H4 (cell line): ENCODE measurements at places on chromosomes 16 and 17.
A peak's percentile ranks its signal among the peaks of the same experiment; 100 is the strongest.

GRCh38 chr16:55778757-55779156 is 54.1 kb downstream of the CES1 start:
- DNase-seq = no peak

DNA sequence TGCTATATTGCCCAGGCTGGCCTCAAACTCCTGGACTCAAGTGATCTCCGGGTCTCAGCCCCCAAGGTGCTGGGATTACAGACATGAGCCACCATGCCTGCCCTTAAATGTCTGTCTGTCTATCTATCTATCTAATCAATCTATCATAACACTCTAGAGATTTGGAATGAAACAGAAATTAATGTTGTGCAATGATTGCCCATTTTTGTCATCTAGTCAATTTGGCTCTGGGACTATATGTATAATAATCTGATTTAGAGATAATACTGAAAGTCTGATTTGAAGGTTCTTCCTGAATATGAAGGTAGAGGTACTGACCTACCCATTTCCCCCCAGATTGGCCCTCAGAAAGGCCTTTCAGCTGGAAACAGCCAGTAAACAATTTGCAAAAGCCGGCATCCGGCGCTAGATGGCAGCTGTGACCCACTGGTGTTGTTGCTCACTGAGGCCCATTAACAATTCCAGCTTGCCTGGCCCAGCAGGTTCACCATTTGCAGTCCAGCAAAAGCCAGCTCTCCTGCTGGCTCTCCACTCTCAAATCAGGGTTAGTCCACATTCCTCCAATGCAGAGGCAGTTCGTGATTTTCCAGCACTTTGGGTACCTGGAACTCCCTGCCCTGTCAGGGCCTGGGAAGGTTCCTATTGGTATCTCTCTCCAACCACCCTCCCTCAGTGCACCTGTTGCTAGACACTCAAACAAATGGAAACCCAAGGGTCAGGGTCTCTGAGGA is 22.9 kb upstream of the C16orf87 start:
- peak; percentile 50 for DNase-seq

GRCh38 chr17:34370997-34371395 is 8.0 kb upstream of the CCL1 start:
- peak; percentile 49 for DNase-seq

DNA sequence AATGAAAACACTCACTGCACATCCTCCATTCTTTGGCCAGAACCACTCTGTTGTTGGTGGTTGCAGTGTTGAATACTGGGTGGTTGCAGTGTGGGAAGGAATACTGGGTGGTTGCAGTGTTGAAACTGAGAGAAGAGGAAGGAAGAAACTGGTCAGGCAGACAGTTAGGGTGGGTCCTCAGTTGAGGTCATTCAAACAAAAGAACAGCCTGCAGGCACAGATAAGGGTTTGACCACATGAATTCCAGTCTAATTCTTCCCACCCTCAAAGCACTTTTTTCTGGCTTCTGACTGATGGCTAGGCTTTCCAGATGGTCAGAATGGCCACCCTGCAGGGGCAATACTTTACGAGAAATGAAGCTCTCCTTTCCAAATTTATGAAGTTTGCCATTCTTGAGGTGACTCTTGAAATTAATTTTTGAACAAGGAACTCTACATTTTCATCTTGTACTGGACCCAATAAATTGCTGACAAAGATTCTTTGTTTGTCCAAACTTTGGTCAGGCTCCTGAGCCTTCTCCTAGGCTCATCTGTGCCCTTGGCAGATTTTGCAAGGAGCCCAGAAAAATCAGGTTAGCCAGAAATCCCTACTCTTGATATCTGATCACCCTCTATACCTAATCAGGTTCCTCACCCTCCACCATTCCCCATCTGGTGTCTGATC is 596.6 kb upstream of the CDH5 start:
- peak; percentile 16 for DNase-seq

GRCh38 chr17:61205401-61205800 is 194.2 kb upstream of the TBX2 start:
- no peak for DNase-seq

DNA sequence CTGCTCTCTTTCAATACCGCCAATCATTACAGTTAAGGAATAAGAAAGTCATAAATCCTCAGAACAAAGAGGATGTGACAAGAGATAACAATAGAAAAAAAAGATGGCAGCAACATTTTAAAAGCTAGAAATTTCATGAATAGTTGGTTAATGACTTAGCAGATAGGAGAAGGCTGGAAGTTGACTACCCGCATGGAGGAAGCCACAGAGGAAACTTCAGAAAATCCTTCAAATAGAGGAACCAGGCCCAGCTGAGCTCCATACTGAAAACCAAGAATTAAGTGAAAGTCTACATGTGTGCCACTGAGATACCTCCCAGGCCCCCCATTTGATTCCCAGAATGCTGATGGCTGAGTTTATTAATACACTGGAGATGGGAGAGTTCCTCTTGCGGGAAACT is 109.3 kb downstream of the GSG1L start:
- DNase-seq = no peak

DNA sequence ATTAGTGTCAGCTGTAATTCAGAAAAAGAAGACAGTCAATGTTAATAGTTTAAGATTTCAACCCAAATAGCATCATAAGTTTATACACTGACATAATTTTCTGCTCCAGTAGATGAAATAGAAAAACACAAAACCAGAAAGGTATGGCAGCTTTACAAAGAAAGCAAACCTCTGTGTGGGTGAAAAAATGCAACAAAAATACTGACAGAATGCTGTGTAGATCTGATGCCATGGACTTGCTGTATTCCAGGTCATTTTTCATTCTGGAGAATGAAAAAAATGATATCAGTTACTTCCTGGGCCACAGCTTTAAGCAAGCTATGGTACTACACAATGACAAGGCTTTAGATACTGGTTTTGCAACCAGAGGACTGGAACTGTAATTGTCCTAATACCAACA is 116.0 kb downstream of the MAP2K4 start:
- no peak for DNase-seq

DNA sequence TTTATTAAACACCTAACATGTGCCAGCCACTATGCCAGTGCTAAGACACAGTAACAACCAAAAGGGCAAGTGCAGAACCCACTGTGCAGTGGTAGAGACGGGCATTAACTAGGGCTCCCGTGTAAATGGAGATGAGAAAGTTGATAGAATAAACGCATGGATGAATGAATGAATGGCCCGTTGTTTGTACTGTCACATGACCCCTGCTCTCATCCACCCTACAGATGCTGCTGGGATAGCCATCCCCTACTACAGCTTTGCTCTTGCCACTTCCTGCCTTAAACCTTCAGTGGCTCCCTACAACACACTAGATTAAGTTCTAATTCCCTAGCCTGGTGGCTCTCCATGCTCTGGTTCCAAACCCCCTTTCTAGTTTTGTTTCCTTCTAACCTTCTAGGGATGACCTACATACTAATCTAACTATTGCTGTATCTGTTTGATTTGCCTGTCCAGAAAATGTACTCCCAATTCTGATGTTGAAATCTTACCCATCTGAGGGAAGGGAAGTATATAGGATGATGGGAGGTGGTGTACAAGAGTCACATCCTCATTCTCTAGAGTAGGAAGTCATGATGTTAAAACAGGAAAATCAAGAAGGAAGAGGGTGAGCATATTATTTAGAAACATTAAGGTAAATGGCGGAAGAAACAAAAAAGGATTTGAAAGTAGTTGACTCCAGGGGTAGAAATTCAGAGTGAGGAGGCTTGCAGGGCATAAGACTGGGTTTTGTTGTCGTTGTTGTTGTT is 11.4 kb upstream of the TNRC6C start:
- no peak for DNase-seq

DNA sequence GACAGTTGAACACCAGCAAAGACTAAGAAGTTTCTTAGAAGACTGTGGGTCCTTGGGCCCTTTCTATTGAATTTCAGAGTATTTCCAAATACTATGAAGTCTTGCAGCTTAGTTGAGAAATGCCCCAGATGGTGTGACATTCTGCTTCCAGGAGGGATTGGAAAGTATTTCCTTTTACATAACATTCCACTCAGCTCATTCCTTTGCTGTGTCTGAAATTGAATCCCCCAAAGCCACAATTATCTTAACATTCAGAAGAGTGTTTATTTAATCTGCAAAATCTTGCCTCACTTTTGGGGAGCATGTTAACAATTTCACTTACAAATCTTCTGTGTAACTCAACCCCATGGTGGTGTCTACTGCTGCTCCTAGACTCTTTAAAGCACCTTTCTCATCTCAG is 307.7 kb downstream of the WWOX start:
- peak; percentile 48 for DNase-seq

- DNase-seq = no peak
Observed at GRCh38 chr17:43907425-43907981, at the start of gene MPP2. MPP2 (minus strand) TSS chr17:43907536; CDS start chr17:43904460, 3,076 bp downstream.
